ENCODE measurements at places on chromosomes 7 and 10.

GRCh38 chr7:24462984-24463383, 110.3 kb upstream of the PALS2 start:
- no peak for DNase-seq

- DNase-seq: no peak
Observed at GRCh38 chr7:68334216-68334615, 1264.1 kb upstream of the AUTS2 start.

DNA sequence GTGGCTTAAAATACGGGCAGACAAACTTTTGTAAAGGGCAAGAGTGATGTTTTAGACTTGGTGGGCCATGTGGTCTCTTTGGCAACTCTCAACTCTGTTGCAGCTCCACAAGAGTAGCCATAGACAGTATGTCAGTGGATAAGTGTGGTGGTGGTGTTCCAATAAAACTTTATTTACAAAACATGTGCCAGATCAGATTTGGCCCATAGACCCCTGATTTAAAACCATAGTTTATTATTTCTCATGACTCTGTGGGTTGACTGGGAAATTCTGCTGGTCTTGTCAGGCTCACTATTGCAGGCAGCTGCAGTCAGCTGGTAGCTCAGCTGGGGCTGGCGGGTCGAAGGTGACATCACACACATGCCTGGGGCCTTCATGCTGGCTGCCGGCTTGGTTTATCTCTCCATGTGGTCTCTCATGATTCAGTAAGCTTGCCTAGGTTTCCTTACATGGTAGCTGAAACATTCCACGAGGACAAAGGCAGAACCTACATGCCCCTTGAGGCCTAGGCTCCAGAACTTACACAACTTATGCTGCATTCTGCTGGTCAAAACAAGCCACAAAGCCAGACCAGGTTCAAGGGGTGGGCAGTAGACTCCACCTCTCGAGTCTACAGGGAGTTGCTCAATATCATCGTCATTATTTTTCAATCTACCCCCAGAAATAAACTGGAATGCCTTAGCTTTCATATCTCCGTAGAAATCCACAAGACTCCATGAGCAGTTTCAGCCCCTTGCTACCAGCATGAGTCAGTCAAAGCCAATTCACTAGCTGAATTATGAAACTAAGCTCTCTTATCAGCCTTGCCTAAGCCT, 245.7 kb downstream of the WDR11 start:
- no peak for DNase-seq

DNA sequence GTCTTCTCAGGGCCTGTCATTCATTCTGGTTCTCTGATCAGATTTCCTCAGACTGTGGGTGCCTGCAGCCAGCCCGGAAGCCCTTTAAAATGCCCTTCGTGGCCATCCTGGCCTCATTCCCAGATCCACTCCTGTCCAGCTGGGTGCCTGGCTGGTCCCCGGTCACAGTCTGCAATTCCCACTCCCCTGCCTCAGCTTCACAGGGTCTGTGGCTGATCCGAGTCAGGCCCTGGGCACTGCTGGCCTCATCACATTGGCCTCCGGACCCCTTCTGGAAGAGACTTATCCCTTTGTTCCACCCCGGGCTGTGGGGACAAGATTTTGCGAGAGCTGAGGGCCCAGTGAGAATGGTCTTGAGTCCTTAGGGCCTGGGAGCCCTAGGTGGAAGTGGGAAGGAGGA, 12.1 kb downstream of the DOCK1 start:
- DNase-seq: no peak

- DNase-seq: no peak
Observed at GRCh38 chr10:70306181-70306705, 22.4 kb upstream of the NPFFR1 start.

- no peak for DNase-seq
Observed at GRCh38 chr7:32061346-32061745, 8.9 kb downstream of the PDE1C start.

DNA sequence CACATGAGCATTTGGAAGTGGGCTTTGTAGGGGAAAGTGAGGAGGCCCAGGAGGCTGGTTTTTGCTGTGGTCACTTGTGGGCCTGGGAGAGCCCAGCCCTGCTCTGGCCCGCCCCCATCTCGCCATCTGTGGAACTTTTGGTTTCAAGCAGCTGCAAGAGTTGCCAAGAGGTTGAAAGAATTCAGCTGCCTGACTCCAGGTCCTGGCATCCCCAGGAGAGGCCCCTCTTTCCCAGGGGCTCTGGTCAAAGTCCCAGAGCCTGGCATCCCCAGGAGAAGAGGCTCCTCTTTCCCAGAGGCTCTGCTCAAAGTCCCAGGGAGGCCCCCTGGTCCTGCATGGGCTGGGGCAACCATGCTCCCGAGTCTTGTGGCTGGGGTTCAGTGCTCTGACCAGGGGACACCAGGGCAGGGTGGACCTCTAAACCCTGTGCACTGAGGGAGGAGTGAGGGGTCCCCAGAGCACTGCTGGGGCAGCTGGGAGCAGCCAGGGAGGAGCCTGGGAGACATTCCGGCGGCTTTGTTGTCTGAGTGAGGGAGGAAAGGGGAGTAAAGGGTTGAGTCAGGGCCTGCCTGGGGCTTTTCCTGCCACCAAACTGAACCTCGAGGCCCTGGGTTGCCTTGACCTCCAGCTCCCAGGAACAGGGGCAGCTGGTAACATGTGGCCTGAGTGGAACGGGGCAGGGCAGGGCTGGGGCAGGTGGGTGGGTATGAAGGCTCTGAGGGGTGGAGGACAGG, 27.7 kb upstream of the CSGALNACT2 start:
- DNase-seq: no peak

- no peak for DNase-seq
Observed at GRCh38 chr7:125430013-125430412, 500.4 kb upstream of the POT1 start.

- no peak for DNase-seq
Observed at GRCh38 chr7:33748793-33749192, 156.5 kb upstream of the BMPER start.

- no peak for DNase-seq
Observed at GRCh38 chr10:77285529-77286182, 352.0 kb downstream of the KCNMA1 start.

- no peak for DNase-seq
Observed at GRCh38 chr10:27448921-27449320, 55.2 kb upstream of the RAB18 start.

GRCh38 chr10:102675666-102676533, 31.6 kb downstream of the TRIM8 start:
- DNase-seq: no peak

- no peak for DNase-seq
Observed at GRCh38 chr7:32506266-32507054, 11.2 kb downstream of the AVL9 start.

- DNase-seq: no peak
Observed at GRCh38 chr7:674454-675410, 51.8 kb upstream of the DNAAF5 start.

DNA sequence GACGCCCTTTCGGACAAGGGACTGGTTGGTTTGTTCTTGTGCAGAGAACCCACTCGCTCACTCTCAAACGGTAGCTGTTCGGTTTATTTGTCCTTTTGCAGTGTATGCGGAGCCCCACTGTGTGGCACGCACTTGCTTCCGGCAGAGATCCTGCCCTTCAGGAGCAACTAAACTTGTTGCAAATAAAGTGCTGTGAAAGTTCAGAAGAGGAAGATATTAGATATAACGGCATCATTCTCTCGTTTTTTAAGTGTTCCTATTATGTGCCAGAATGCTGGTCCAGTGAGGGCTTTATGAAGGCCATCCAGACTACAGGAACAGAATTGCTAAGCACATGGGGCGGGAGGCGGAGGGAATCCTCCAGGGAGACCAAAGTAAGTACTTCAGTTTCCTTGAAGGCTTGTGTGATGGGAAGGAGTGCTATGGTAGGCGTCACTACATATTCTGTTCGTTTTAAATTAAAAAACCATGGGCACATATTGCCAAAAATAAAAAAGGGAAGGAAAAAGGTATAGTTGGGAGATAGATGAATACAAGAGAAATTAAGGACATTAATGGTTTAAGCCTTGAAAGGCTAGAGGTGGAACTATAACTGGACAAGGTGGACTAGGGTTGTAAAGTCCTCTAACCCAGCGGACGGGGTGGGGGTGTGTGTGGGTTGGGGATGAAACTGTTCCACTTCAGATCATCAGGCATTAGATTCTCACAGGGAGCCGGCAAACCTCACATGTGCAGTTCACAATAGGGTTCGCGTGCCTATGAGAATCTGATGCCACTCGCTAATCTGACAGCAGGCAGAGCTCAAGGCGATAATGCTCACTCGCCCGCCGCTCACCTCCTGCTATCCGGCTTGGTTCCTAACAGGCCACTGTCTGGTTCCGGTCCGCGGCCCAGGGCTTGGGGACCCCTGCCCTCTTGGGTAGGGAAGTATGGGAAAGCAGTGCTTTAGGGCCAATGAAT, 704 bp upstream of the ERLIN1 start:
- no peak for DNase-seq

DNA sequence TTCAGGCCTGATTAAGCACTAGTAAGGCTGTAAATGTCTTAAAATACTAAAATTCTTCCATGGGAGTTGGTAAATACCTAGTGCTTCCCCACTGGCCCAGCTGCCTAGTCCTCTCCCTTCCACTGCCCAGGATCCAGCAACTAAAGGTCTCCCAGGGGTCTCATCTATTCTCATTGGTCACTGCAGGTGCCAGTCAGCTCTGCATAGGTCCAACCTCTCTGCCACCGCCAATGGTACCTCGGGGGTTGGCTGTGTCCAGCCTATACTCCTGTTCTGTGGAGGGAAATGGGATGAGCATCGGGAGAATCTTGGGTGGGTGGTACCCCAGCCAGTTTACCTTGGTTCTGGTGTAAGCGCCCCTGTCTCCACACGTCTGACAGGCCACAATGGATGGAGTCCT, 6.1 kb upstream of the CREB5 start:
- no peak for DNase-seq

- no peak for DNase-seq
Observed at GRCh38 chr7:117034851-117035464, 81.7 kb downstream of the ST7 start.

All from NCI-H510A (cell line).